NCI-H526 treated with DMSO at 0.1 percent for 48 hours (cell line): ENCODE measurements at places on chromosomes 12 and 14.

DNA sequence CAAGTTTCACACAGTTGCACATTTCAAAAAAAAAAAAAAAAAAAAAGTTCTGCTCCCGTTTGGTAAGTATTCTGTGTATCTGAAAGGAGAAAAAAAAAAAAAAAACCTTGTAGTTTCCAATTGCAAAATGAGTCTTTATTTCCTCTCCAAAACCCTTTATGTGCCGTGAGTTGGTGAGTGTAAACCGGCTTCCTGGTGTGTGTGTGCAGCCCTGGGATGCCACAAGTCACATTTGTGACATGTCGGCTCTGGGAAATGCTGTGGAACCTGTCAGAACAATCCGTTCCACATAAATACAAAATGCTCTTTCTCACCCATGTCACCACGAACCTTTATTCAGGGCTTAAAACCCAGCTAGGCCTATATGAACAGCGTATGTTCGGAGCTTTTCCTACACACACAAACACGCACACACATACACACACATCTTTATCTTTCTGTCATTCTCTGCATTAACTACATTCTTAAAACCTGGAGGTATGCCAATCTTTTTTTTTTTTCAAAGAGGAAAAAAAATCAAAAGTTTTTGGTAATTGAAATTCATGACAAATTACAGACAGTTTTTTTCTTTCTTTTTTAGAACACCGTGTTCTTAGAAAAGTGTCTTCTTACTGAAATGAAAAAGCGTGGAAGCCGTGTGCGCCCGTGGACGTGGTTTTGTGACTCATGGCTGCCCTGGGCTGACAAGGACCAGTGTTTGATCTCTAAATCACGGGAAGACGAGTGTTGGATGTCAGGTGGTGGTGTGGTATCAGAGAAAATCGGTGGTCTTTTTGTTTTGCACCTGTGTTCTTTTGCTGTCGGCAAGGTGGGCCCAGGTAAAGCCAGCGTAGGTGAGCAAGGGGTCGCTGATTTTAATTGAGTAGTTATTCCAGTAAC, 612.0 kb downstream of the VRK1 start:
- peak; percentile 7 for DNase-seq

DNA sequence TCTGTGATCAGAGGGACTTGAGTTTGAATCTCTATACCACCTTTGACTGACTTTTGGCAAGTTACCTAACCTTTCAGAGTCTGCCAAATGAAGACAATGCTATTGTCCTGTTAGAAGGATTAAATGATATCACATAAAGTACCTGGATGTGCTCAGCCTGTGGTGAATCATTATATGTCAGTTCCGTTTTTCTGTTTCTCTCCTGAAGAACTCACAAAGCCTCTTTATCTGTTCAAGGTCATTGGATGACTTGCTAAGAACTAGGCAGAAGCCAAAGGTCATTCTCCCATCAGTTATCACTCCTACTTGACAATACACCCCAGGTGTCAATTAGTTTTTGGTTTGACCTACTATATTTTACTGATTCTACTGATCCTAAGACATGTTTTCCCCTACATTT, 174.6 kb downstream of the CACNA1C start:
- DNase-seq, result no peak

- DNase-seq, result no peak
Measured at GRCh38 chr12:29638528-29638927, 141.0 kb upstream of the OVCH1 start.

GRCh38 chr14:20655851-20656250, 14.4 kb upstream of the OR6S1 start:
- DNase-seq, result no peak

GRCh38 chr14:54322701-54323337, 74.0 kb upstream of the CDKN3 start:
- DNase-seq, result no peak

- DNase-seq, result no peak
Measured at GRCh38 chr14:73467377-73467776, 9.0 kb upstream of the NUMB start.

DNA sequence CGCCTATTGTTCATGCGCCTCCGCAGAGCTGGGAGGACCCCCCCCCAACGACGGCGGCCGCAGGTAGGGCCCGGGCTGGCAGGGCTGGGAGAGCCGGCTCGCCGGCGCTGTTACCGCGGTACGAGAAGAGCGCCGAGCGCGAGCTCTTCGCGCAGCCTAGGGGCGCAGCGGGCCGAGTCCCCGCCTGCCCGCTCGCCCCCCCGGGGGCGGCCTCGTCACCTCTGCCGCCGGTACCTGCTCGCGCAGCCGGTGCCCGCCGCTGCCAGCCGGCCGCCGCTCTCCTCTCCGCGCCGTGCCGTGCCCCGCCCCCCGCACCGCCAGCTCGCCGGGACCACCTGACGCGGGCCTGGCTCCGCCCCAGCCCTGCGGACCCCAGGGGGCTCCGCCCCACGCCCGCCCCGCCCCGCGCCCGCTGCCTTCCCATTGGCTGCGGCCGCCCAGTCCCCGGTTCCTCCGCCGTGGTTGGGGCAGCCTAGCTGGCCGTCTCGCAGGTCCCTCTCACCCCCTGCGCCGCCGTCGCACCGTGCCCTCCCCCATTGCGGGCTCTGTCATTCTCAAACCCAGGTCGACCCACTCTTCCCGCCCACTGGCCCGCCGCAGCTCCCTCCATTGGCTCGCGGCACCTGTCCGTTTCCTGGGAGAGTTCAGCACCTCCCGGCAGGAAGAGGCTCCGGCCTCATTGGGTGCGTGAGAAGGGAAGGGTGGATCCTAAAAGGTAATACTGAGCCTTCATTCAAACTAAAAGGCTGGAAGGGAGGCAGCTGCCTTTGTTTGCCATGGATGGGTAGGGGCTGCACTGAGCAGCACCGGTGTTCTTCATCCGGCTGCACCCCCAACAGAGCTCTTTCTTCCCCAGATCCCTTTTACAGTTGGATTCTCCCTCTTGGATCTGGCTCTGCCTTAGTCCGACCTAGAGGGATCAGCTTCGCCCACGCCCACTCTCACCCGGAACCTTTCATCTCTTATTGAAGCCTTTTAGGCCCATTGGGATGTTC, at the start of gene MAP3K9:
TSS of gene MAP3K9 (minus strand) at position 289 of the 995 bp plus-strand sequence. CDS start 342 bp downstream, outside the sequence.
- peak; percentile 95 for DNase-seq

- no peak for DNase-seq
Measured at GRCh38 chr12:46887870-46888269, 62.1 kb upstream of the SLC38A4 start.

DNA sequence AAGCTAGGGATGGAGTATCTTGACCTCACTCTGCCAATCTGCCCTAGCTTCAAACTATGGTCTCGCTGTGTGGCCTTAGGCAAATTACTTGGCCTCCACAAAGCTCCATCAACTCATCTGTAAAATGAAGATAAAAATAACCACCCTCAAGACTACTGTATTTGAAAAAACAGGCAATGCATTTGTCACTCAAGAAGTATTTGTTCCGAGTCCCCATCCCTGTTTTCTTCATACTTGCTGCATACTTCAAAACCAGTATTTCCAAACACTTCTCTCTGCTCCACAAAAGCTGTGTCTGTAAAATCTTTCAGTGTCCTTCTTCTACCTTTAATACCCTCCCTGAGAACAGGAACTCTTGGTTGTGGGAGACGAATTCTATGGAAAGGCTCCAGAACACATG, 47.9 kb downstream of the GTF2A1 start:
- DNase-seq, result no peak

DNA sequence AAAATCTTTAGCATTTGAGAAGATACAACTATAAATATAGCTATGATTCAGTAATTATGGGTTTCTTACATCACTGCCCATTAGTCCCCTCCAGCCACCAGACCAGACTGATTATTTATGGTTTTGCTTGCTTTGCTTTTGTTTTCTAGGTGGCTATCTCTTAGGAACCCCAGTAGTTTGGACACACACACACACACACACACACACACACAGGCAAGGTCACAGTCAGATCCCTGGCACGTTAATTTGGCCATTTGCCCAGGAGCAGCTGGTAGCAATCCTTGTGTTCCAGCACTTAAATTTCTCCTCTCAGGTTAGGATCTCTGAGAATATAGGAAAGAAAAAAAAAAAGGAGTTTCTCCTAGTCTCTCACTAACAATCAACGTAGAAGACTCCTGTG, 90.2 kb upstream of the RESF1 start:
- no peak for DNase-seq

GRCh38 chr12:84605983-84606382, 306.6 kb downstream of the SLC6A15 start:
- no peak for DNase-seq

GRCh38 chr14:54881761-54882401, 20.7 kb downstream of the GCH1 start:
- DNase-seq, result no peak

- no peak for DNase-seq
Measured at GRCh38 chr12:49093792-49094159, 825 bp downstream of the DHH start.

- no peak for DNase-seq
Measured at GRCh38 chr14:88479574-88479987, 75.2 kb downstream of the PTPN21 start.

DNA sequence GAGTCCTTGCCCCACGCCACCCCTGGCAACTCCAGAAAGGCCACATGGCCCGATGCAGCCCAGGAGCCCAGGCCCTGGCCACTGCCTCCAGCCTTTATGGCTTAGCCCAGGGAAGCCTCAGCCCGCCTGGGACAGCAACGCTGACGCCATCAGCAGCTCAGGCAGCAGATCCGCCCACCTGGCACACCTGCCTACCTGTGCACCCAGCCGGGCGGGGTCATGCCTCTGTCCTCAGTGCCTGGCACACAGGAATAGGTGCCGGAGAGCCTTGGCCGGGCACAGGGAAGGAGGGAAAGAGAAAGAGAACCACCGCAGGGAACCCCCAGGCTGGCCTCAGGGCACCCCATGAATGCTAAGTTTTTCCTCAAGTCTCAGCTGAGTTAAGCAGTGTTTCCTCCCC, 21.1 kb downstream of the BEGAIN start:
- no peak for DNase-seq

- DNase-seq, result no peak
Measured at GRCh38 chr12:15268309-15268708, 47.1 kb upstream of the RERG start.

DNA sequence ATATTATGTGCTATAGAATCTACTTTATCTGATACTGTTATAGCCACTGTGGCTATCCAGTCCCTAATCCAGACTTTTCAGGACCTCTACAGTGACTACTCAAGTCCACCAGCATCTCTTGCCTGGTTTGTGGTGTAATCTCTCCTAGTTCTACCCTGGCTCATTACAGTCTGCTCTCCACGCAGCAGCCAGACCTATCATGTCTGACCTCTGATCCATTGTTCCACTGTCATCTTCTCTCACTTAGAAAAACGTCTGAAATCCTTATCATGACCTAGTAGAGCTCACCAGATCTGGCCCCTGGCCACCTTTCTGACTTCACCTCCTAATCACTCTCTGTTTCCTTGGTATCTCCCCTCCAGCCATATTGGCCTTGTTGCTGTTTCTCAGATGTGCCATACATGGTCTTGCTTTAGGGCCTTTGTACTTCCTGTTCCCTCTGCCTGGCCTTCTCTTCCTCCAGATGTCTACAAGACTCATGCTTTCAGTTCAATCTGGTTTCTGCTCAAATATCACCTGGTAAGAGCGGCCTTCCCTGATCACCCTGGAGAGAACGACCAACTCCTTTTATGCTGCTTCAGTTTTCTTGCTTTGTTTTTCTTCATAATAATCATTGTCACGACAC, 475.5 kb downstream of the AACS start:
- no peak for DNase-seq

DNA sequence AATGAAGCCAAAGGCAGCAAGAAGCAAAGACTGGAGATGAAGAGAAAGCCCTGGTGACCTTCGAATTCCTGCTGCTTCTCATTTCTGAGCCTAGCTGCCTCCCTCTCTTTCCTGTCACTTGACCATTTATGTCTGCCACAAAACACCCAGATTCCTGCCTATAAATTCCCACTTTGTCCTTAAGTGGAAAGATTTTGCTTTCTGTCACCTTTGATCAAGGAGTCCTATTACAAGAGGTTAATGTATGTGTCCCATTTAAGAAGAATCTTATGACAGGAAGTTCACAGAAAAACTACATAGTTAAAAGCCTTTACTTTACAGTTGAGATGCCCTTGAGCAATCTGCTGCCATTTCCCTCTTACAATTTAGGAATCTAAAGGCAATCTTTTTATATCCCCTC, 155.7 kb downstream of the GALC start:
- DNase-seq, result no peak

DNA sequence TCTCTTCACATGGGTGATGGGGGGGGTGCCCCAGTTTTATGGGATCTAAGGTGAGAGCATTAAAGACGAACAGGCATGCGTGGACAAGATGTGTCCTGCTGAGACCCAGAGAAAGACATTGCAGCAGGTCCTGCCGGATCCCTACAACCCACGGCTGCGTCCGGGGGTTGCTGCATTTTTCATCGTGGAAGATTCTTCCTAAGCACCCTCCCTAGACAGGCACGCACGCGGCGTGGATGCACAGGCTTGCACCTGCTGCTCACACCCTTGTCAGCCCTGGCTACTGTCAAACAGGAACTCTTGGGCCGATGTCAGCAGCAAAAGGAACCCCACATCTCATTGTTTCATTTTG, 280.6 kb upstream of the RTL1 start:
- no peak for DNase-seq

DNA sequence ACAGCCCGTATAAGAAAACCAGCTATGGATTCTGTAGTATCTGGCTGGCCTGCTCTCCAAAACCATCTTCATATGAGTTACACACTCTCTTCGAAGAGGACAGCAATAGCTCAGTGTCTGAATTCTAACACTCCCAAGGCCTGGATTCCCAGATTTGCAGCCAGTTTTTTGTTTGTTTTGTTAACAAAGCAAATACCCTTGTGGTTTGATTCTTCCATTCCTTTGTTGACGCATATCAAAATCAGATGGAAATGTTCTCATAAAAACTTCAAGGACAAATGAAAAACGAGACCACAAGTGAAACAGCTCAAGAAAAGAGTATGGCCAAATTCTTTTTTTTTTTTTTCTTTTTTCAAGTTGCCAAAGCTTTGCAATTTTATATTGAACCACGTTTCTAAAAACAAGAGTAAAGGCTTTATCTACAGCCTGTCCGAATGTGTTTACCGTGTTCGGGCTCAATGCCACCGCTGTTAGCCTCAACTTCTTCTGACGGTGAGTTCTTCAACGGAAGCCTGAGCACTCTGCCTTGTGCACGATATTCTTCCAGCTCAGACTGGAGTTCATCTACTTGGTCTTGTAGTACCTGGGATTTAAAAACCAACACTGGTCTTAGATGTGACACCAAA, 67.5 kb downstream of the NIN start:
- DNase-seq, result peak; percentile 79

GRCh38 chr14:64210216-64210615, 84.0 kb downstream of the ESR2 start:
- DNase-seq, result peak; percentile 72

DNA sequence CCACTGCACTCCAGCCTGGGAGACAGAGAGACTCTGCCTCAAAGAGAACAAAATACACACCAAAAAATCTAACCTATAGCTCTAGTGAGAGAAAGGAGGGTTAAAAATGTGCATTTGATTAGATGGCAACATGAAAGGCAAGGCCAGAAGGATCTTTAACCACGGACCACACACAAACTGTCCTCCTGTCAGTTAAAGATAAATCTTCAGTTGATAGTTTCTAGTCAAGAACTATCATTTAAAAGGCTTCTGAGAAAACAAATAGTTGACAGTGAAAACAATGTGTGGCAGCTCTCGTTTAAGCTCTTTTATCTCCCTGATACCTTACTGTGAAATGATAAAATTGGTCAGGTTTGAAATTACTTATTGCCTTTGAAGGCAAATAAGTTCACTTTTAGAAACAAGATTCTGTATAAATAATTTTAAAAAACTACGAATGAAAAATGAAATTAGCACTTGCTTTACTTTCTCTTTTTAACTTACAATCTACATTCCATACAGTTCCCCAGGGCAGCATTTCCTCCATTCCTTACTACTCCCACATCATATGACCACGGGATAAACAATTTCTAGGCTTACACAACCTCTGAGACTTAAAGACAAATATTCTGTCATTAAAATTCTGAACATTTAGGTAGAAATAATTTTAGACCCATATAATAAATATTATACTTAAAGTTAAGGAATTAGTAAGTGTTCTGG, 71.4 kb upstream of the GNPNAT1 start:
- DNase-seq, result no peak
